ENCODE measurements at places on chromosomes 7 and 10.

DNA sequence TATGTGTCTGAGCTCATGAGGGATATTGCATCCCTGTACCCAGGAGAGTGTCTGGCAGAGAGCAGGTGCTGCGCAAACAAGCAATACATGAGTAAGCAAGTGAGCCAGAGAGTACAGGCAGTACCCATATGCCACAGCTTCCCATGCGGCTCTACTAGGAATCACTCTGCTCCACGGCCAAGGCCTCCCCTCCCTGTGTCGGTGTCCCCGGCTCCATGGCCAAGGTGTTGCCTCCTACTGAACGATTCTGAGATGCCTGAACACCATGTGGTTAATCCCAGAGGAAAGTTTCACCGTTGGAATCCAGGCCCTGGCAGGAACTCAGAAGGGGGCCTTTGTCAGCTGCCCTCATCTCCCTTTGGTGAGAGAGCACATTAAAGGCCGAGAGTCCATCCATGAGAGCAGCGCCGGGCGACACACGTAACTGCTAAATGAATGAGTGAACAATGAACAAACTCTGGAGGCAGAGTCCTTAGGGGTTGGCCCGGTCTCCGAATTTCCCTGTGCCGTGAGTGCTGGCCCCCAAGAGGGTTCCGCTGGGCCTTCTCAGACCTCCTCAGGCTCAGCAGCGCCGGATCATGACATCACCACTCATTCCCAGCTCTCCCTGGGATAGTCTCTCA lies 136.0 kb upstream of the FAM20C start:
- DNase-seq = no peak

- DNase-seq = no peak
Observed at GRCh38 chr7:103687951-103688350, 241.9 kb upstream of the SLC26A5 start.

DNA sequence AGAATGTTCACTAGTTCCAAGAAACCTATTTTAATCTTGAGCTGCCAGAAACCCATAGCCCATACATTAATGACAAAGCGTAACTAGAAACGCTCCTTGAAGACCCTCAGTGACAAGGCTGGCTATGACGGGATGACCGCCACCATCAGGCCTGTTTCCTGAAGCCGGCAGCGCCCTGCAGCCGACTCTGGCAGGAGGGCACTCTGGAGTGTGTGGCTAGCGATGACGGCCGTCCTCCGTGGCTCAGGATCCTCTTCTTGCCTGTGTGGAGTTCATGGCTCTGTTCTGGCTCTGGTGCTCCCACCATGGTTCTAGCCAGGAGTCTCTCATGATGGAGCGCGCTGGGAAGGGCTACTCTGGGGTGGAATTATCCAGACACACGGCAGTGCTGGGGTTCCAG lies 224.1 kb downstream of the ADARB2 start:
- no peak for DNase-seq

- no peak for DNase-seq
Observed at GRCh38 chr7:14055813-14056212, 66.3 kb upstream of the ETV1 start.

GRCh38 chr10:17009212-17009700 lies 120.4 kb downstream of the CUBN start:
- DNase-seq = no peak

GRCh38 chr7:96276019-96276418 lies 45.9 kb downstream of the SLC25A13 start:
- DNase-seq = no peak

GRCh38 chr10:6165221-6165725 lies 37.5 kb upstream of the PFKFB3 start:
- no peak for DNase-seq

- no peak for DNase-seq
Observed at GRCh38 chr10:87816163-87816897, 1.7 kb downstream of the ATAD1 start.

- no peak for DNase-seq
Observed at GRCh38 chr10:130479926-130480325, 343.7 kb downstream of the GLRX3 start.

GRCh38 chr7:128271471-128271941 lies 30.4 kb downstream of the LEP start:
- no peak for DNase-seq

GRCh38 chr7:101108330-101108857 lies 18.5 kb upstream of the SERPINE1 start:
- DNase-seq = no peak

- no peak for DNase-seq
Observed at GRCh38 chr7:44678471-44679179, 70.0 kb upstream of the ZMIZ2 start.

DNA sequence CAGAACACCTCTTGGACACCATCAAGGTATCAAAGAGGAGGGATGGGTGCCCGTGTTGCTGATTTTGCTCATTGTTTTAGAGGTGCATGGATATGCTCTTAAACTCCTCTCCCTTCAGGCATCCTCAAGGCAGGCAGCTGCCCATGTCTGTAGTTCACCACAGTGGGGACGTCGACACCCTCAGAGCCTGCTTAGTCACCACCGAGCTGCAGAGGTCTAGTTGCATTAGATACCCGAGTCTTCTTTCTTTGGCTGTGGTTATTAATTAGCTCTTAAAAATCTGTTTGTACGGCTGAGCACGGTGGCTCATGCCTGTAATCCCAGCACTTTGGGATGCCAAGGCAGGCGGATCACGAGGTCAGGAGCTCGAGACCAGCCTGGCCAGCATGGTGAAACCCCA lies 24.7 kb upstream of the TSPAN13 start:
- DNase-seq = no peak

DNA sequence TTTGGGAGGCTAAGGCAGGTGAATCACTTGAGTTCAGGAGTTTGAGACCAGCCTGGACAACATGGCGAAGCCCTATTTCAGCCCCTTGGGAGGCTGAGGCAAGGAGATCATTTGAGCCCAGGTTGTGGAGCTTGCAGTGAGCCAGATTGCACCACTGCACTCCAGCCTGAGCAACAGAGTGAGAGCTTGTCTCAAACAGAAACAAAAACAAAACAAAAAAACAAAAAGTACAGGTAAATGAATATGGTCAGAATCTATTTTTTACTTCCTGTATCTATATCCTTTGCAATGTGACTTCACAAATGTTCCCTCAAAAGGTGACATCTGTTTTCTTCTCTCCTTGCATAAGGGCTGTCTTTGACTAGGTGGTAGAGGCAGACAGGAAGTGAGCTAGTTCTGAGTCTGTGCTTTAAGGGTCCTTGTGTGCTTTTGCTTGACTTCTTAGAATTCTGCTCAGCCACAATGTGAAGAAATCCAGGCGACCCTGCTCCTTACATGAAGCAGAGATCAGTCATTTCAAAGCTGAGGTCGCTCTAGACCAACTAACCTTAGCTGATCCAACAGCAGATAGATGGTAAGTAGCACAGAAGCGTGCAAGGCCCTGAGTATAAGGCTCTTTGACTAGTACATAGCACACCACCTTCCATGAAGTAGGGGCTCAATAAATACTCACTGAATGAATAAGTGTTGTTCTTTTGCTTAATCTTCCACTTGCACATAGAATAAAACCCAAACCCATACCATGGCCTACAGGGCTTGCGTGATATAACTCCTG lies 423.2 kb upstream of the PCDH15 start:
- no peak for DNase-seq

- no peak for DNase-seq
Observed at GRCh38 chr10:132175408-132175807, 11.3 kb upstream of the DPYSL4 start.

GRCh38 chr10:110498087-110498981 lies 627 bp downstream of the DUSP5 start:
- peak; percentile 49 for DNase-seq

DNA sequence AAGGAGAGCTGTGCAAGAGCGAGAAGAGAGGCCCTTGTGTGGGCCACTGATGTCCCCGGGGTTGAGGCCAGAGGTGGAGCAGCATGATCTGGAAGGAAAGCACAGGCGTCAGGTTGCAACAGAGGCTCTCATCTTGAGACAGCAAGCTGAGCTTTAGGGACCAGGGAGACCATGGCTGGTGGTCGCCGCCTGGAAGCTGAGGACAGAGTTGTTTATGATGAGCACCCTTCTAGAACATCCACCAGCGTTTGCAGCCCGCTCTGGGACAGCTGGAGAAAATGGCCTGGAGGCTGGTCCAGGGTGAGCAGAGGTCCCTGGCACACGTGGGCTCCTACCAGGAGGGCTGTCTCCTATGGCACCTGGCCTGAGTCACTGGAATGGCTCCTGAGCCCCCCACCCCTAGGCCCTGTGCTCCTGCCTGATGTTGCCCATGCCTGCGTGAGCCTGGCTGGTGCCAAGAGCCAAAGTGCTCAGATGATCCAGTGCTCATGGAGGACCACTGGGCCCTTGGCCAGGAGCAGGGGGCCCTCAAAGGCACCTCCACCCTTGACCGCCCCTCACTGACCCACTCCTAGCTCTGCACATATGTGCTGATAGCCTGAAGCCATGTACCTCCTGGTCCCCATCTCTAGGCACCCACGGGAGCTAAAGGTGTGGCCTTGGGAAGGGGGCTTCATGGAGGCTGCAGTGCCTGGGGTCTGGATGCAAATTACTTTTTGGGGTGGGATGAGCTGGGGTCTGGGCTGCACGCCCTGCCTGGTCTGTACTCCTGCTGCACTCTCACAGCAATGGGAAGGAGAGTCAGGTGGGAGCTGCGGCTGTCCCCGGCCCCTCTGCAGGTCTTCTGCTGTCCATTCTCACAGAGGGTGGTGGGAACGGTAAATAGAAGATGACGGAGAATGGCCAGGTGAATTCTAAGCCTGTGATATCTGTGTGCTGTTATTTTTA lies 40.1 kb upstream of the RET start:
- DNase-seq = no peak

DNA sequence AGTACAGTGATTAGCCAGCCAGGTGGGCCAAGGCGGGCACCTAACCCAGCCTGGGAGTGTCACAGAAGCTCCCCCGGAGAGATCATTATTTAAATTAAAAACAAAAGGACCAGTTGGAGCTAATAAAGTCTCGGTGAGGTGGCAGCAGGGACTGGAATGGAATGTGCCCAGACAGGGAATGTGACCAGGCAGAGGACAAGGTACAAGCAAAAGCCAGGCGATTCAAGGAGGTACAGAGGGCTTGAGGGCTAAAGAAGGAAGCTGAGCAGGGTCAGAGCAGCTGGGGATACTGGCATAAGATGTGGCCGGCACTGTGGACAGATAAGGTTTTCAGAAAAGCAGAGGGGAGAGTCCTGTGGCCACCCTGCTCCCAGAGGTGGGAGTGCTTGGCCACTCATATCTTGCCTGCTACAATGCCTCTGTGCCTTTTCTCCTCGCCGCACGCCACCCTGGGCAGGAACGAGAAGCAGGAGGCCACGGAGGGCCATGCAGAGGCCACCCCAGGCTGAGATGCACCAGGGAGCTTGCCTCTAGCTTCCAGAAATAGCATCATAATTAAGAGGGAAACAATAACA lies 13.2 kb downstream of the TMEM273 start:
- DNase-seq = no peak

DNA sequence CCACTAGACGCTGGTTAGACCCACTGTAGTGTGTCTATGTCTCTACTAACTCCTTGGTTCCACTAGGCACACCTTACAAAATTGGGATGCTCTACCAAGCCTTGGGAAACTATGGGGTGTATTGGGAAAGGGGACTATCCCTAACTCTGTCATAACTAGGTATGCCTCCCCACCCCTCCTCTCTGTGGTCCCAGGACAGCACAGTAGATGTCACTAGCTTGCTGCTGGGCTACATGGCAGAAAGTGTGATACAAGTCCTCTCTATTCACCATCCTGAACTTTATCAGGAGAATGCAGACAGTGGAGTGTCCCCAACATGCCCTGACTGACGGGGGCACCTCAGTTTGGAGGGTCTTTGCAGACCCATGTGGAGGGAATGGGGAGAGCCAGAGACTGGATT lies 30.3 kb upstream of the TMEM273 start:
- DNase-seq = no peak

DNA sequence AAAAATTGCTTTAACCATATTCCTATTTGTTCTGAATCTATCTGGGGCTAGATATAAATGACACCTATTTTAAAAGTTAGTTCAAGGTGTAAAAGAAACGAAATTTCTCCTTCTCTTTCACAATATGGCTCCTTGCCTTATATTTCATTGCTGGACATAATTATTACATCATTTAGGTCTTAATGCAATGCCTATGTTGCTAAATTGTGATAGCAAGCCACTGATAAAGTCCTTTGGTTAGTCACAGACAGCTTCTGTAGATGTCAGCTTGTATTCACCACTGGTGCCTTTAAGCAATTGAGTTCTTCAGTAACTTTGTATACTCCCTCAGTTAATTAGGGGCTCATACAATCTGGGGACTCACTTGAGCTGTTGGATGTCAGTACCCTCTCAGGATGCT lies 1236.6 kb downstream of the GATA3 start:
- no peak for DNase-seq

DNA sequence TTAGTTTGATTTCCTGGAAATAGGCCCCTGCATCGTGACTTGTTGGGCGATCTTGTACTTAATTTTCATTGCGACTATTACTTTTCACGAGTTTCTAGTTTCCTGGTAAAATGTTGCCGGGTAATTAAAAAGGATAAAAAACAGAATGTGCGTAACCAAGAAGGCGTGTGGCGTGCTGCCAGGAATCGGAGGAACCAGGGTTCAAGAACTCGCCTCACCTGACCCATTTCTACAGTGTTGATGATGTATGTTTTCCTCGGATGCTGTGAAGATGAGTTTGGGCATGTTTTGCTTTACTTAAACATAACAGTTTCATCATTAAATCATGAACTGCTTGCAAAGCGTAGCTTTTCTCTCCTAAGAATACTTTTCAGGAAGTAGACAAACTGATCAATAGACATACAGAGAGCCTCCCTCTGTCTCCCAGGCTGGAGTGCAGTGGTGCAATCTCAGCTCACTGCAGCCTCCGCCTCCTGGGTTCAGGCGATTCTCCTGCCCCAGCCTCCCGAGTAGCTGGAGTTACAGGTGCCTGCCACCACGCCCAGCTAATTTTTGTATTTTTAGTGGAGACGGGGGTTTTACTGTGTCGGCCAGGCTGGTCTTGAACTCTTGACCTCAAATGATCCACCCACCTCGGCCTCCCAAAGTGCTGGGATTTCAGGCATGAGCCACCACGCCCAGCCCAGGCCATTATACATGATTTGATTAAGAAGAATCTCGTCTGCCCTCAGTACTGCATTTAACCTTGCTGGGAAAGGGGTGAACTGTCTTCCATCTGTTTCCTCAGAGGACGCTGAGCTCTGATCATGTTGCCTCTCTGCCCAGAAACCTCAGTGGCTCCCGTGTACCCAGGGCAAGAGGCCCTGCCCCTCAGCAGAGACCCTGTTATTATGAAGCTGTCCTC lies 9.1 kb downstream of the FOXK1 start:
- no peak for DNase-seq

DNA sequence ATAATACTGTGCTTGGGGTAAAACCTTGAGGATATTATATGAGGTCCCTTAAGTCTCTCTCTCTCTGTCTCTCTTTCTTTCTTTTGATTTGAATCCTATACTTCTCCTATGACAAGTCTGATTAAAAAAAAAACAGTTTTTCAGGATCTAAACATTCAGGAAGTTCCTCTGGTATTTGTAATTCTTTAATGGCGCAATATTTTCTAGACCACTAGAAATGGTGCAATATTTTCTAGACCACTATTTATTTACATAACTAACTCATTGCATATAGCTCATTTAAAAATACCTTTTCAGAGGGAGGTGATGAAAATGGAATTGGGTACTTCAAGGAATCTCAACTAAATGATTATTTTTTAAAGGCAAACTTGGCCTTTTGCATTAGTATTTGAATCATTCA lies 1235.3 kb downstream of the GATA3 start:
- DNase-seq = no peak

GRCh38 chr7:80542398-80542797 lies 30.5 kb upstream of the GNAT3 start:
- DNase-seq = no peak

- no peak for DNase-seq
Observed at GRCh38 chr7:158467562-158467961, 120.1 kb downstream of the PTPRN2 start.
